Activated CD4-positive, alpha-beta T cell treated with anti-CD3 and anti-CD28 coated beads for 36 hours (primary cell): ENCODE measurements at places on chromosomes 3 and 15. TPM values are rescaled to one million over a fixed set of nuclear protein-coding genes. Genes with fewer than 3 reads are reported as not detected.
A peak's percentile ranks its signal among the peaks of the same experiment; 100 is the strongest.

DNA sequence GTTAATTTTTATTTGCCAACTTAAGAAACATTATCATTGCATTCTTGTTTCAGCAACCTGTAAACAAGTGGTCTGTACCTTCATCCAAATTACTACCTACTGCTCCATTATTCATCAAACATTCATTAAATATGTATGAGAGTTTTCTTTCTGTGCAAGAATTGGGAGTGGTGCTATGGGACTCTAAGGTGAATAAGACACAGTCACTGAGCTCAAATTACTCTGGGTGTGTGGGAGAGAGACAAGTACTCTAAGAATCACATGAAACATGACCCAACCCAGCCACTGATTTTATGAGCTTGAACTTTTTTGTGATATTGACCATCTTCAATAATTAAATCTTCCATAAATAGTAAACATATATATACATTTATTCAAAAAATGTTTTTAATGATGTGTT, 227.2 kb upstream of the TP63 start:
- no peak overlapping the region for H3K4me3 ChIP-seq
- no peaks in the 10 kb centered on the region for H3K36me3 ChIP-seq
- H3K4me1 ChIP-seq = peaks cover 10% of the 10 kb centered on the region
- no peaks in the 10 kb centered on the region for H3K27me3 ChIP-seq
- DNase-seq = no peak

Gene PLSCR5
- total RNA-seq = not detected

Gene ABHD17C
- total RNA-seq = 5.8 TPM

DNA sequence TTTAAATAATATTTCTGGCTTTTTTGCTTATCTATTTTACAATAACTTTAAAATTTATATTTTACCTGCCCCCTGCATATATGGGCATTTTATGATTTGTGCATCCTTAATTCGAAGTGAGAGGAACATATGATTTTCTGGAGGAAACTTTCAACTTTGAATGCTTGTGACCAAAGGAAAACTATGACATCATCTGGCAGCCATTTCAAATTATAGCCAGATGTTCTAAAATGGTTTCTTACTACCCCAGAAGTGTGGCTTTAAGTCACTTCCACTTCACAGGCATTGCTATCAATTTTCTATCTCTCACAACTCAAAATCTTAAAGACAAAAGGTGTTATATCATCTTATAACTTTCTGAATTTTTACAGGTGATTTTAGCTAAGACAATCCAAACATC, 508.8 kb downstream of the RBMS3 start:
- no peaks in the 10 kb centered on the region for H3K4me1 ChIP-seq
- H3K36me3 ChIP-seq = no peaks in the 10 kb centered on the region
- DNase-seq = no peak
- no peak overlapping the region for H3K4me3 ChIP-seq
- H3K27ac ChIP-seq = no peak overlapping the region
- no peaks in the 10 kb centered on the region for H3K27me3 ChIP-seq

DNA sequence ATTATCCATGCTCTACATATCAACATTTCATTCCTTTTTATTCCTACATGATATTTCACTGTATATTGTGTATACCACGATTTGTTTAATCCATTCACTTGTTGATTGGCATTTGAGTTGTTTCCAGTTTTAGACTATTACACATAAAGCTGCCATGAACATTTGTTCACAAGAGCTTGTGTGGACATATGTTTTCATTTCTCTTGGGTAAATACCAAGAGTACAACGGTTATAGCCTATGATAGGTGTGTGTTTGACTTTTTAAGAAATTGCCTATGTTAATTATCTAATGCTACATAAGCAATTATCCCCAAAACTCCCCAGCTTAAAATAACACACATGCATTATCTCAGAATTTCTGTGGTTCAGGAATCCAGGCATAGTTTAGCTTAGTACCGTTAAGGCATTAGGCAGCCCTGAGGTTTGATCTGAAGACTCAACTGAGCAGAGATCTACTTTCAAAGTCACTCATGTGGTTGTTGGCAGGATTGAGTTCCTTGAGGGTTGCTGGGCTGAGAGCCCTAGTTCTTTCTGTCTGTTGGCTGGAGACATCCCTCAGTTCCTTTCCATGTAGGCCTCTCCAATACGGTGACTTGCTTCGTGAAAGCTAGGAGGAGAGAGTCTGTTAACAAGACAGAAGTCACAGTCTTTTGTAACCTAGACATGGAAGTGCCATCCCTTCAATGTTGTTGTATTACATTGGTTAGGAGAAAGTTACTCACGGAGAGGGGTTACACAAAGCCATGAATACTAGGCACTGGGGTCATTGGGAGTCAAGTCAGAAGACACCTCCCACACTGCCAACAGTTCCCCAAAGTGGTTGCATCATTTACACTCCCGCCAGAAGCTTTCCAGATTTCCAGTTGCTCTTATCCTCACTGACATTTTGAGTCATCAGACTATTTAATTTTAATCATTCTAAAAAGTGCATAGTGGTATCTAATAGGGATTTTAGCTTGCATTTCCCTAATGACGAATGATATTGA, 21.0 kb upstream of the PCSK6 start:
- no peaks in the 10 kb centered on the region for H3K36me3 ChIP-seq
- H3K4me1 ChIP-seq = no peaks in the 10 kb centered on the region
- peaks cover 13% of the 10 kb centered on the region for H3K27me3 ChIP-seq

- no peak overlapping the region for H3K27ac ChIP-seq
- H3K36me3 ChIP-seq = no peaks in the 10 kb centered on the region
- H3K27me3 ChIP-seq = peaks cover 19% of the 10 kb centered on the region
- peaks cover 8% of the 10 kb centered on the region for H3K4me1 ChIP-seq
- DNase-seq = peak; percentile 78
These were observed 2.2 kb downstream of the CHRNB4 start for GRCh38 chr15:78638658-78639314.

- H3K27me3 ChIP-seq = no peaks in the 10 kb centered on the region
- no peak for DNase-seq
- H3K4me1 ChIP-seq = peaks cover 38% of the 10 kb centered on the region
These were observed 5.9 kb downstream of the ATOSA start for GRCh38 chr15:52673312-52673711.

GRCh38 chr3:17349093-17349492, 393.3 kb downstream of the TBC1D5 start:
- H3K4me3 ChIP-seq = no peak overlapping the region
- no peak for DNase-seq
- no peak overlapping the region for H3K27ac ChIP-seq
- H3K36me3 ChIP-seq = peaks cover 13% of the 10 kb centered on the region

Gene CHAC1
- total RNA-seq = 32.2 TPM

Gene APPL1
- 38.4 TPM for total RNA-seq

GRCh38 chr15:95761501-95762165, 568.9 kb upstream of the NR2F2 start:
- no peak for DNase-seq
- no peak overlapping the region for H3K27ac ChIP-seq
- no peak overlapping the region for H3K4me3 ChIP-seq
- no peaks in the 10 kb centered on the region for H3K36me3 ChIP-seq
- peaks cover 2% of the 10 kb centered on the region for H3K27me3 ChIP-seq

- peak overlapping the region; percentile 56 for H3K27ac ChIP-seq
- peaks cover 9% of the 10 kb centered on the region for H3K36me3 ChIP-seq
- peaks cover 75% of the 10 kb centered on the region for H3K4me1 ChIP-seq
- no peak for DNase-seq
- H3K4me3 ChIP-seq = peak overlapping the region; percentile 32
These were observed 36.7 kb upstream of the IL20RB start for GRCh38 chr3:136920904-136921611.

GRCh38 chr15:100844167-100844566, 35.5 kb upstream of the ALDH1A3 start:
- DNase-seq = no peak
- no peaks in the 10 kb centered on the region for H3K36me3 ChIP-seq
- peaks cover 11% of the 10 kb centered on the region for H3K27me3 ChIP-seq
- no peak overlapping the region for H3K4me3 ChIP-seq

Gene CCR9
- total RNA-seq = not detected

- H3K4me1 ChIP-seq = peaks cover 4% of the 10 kb centered on the region
- H3K27me3 ChIP-seq = no peaks in the 10 kb centered on the region
- H3K27ac ChIP-seq = no peak overlapping the region
- DNase-seq = no peak
These were observed 32.6 kb downstream of the MAP2K5 start for GRCh38 chr15:67575039-67575502.

Gene DTWD1
- 22.4 TPM for total RNA-seq

Gene TRAK1
- 22.4 TPM for total RNA-seq

Gene ARRDC4
- 1.1 TPM for total RNA-seq

GRCh38 chr3:76198086-76198485, 412.7 kb upstream of the ZNF717 start:
- H3K4me1 ChIP-seq = no peaks in the 10 kb centered on the region
- no peak overlapping the region for H3K4me3 ChIP-seq
- no peaks in the 10 kb centered on the region for H3K36me3 ChIP-seq
- H3K27me3 ChIP-seq = no peaks in the 10 kb centered on the region
- no peak overlapping the region for H3K27ac ChIP-seq
